ENCODE measurements at places on chromosomes 5 and 9. TPM values are rescaled to one million over a fixed set of nuclear protein-coding genes. Genes with fewer than 3 reads are reported as not detected.

- DNase-seq: no peak
Measured at GRCh38 chr5:140875085-140876065, at the start of gene PCDHA12. PCDHA12 (plus strand) TSS chr5:140875308; CDS start chr5:140875473, 165 bp downstream.

DNA sequence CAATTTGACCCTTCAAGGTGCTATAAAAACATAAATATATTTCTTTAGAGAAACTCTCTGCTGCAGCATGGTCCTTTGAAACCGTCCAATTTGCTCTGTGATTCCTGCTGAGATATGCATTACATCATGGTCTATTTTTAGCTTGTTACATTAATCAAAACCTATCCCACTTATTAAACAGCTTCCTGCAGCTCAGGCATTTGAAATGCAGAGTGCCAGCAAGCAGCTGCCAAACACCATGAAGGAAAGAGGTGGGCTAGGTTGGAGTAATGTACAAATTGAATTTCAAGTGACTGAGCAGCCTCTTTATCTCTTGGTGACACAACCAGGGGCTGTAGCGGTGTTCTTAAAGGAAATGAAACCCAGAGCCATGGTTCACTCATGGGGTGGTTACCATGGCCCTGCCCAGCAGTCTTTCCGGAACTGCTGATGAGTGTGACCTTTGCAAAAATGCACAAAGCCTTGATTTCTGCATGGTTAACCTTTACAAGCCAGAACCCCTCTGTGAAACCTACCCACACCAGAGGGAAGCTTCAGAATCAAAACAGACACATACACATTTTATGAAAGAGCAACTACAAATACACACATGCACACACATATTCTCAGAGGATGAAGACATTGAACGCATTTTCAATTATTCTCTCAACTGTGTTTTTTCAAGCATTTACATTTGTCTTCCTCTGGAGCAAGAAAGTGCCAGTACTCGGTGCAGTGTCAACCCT, 155.8 kb upstream of the ZNF608 start:
- DNase-seq: no peak

Gene WDR31
- total RNA-seq: 6.0 TPM

DNA sequence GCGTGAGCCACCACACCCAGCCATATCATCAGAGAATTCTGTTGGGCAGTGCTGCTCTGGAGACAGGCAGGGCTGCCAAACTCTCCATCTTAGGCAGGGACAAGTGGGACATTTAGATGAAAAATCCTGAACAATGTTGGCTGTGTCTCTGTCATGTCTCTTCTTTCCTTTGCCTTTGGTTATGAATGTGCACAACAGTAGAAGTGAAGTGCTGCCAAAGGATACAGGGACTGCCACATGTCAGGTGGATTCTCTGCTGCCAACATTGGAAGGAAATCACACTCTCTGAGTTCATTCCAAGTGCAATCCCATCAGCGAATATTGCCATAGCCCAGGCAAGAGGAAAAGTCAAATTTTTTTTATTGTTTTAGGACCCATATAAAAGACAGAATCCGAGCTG, 348.8 kb downstream of the TRPM3 start:
- DNase-seq: no peak

Gene GPRIN1
- 41.3 TPM for total RNA-seq

All from dorsolateral prefrontal cortex (tissue), 122 donors.